Caki2 (cell line): ENCODE measurements at places on chromosomes 3 and 15.
A peak's percentile ranks its signal among the peaks of the same experiment; 100 is the strongest.

GRCh38 chr3:149368674-149369497 is 8.6 kb downstream of the TM4SF1 start:
- DNase-seq = no peak

- DNase-seq = peak; percentile 86
These were observed 87.7 kb downstream of the ATP10A start for GRCh38 chr15:25775317-25775912.

- DNase-seq = peak; percentile 86
These were observed 175.7 kb downstream of the TNIK start for GRCh38 chr3:171284308-171285075.

GRCh38 chr3:11522398-11522715 is 121.4 kb downstream of the VGLL4 start:
- no peak for DNase-seq
